Activated T-cell treated with anti-CD3 and anti-CD28 coated beads, Interleukin-2, amount 50 U/mL, for 4 hours (primary cell): ENCODE measurements at places on chromosomes 7 and 10.

DNA sequence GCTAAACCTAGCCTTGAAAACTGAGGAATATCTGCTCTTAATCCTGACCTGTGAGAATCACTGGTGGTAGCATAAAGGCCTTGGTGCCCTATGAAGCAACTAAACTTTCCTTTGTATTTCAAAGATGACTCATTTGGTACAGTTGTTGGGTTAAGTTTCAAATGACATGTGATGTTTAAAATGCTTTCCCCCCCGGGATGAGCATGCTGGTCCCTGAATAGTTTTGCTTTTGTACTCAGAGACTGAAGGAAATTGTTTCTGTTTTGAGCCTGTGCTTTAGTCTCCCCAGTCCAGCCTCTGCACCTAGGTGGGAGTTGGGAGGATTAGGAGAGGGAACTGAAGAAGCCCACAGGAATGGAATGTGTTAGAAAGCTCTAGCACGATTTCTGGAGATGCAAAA lies 258.9 kb upstream of the NPY start:
- DNase-seq, result no peak

GRCh38 chr7:98352621-98353020 lies 48.3 kb downstream of the BAIAP2L1 start:
- DNase-seq, result no peak

- no peak for DNase-seq
Observed at GRCh38 chr7:17912536-17913235, 27.6 kb downstream of the SNX13 start.

DNA sequence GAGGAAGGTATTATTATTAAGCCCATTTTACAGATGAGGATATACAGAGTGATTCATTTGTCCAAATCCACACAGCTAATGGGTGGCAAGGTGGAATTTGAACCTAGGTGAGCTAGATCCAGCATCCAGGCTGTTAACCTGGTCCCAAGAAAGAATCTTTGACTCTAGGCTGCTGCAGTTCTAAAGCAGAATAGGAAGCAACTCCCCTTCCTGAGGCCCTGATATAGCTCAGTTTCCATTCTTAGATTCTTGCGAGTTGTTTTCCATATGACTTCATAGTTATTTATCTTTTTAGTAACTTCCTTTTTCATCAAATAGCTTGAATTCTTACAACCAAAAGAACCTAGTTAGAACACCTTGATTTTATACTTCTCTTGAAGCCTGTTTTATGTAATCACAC lies 24.1 kb upstream of the ZC3HAV1L start:
- DNase-seq, result no peak

DNA sequence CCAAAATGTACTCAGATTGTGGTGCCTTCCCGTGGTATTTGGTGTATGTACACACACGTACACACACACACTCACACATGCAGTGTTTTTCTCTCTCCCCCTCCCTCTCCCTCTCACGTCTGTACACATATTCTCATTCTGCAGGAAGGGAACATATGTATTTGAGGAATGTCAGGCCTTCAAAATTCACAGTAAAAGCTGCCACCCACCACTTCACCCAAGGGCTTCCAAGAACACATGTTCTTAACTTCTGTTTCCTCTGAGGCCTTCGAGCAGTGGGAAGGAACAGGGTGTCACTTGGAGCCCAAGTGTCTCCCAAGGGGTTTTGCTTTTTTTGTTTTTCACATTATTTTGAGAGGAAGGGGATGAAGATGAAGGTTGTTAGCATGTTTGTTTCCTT lies 198.9 kb downstream of the TCF7L2 start:
- no peak for DNase-seq

DNA sequence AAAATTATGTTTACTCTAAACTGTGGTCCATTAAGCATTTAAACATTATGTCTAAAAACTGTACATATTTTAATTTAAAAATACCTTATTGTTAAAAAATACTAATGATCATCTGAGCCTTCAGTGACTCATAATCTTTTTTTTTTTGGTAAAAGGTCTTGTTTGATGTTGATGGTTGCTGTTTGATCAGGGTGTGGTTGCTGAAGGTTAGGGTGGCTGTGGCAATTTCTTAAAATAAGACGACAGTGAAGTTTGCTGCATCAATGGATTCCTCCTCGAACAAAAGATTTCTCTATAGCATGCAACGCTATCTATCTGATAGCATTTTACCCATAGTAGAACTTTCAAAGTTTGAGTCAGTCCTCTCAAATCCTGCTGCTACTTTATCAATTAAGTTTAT lies 180.0 kb upstream of the AHR start:
- DNase-seq, result no peak

DNA sequence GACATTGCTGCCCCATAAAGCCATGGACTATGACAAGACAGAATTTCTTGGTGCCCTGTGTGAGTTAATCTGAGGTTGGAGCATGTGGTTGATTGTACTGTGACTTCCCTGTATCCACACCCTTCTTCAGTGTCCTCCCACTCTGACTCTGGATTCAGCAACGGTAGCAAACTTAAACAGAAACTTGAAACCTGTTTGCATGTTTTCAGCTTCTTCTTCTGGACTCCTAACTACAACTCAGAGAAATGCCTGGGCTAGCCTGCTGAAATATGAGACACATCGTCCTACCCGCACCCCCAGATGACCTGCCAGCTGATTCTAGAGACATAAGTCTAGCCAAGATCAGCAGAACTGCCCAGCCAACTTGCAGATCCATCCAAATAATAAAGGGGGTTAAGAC lies 78.4 kb downstream of the IPMK start:
- DNase-seq, result no peak

DNA sequence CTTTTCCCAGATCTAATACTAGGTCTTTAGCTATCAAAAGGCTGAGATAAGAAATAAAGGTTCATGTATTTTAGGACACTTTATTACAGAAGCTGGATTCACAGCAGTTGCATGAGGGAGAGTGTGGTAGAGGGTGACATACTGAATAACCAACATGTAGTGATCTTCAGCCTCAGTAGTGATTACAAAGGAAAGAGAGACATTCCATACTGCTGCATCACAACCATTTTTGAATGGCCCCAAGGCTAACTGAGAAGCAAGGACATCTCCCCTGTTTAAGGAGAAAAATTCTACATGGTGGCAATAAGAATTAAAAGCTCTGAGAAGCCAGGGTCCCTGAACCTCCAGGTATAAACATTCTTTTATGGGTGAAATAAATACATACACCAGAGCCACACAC lies 35.3 kb downstream of the COG5 start:
- DNase-seq, result no peak

DNA sequence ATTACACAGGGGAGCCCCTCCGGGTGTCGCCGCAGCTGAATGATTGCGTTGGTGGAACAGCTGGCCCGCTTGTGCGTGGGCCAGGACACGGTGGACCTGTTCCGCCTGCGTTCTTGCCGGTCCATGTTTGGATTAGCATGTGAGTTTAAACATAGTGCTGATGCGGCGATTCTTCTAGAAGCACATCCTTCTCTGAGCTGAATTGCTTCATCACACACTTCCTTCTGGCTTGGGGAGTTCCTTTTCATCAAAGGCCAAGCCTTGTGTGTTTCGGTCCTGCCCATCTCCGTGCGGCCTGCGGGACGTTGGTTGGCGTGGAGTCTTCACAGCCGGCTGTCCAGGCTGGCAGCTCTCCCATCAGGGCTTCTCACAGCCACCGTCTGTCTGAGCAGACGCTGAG lies 45.5 kb upstream of the SLC29A4 start:
- no peak for DNase-seq

GRCh38 chr7:131835141-131835540 lies 278.7 kb upstream of the PODXL start:
- no peak for DNase-seq

DNA sequence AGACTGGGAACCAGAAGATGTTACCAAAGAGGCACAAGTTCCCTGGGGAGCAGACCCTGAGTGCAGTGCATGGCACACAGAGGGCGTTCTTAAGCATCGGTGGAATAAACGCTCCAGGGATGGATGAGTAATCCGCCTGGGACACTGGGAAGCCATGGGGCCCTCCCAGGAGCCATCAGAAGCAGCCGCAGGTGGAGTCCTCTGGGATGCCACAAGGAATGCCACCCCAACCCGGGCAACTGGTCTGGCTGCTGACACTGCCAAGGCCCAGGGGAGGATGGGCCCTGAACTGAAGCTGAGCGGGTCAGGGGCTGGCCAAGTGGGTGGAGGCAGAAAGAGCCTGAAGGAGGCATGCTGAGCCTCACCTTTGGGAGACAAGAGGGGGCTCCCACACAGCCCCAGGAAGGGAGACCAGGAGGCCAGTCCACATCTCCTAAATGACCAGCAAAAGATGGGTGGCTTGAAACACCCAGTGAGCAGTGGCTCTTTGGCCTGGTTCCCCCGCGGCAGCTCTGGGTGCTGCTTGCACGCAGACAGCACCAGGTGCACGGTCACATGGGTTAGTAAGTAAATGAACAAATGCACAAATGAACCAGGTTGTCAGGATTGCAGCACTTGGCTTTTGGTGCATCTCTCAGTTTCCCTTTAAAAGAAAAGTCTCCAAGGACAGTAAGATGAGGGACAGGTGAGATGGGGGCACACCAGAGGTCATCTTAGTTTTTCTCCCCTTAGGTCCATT lies 141.3 kb upstream of the ZMIZ1 start:
- no peak for DNase-seq

DNA sequence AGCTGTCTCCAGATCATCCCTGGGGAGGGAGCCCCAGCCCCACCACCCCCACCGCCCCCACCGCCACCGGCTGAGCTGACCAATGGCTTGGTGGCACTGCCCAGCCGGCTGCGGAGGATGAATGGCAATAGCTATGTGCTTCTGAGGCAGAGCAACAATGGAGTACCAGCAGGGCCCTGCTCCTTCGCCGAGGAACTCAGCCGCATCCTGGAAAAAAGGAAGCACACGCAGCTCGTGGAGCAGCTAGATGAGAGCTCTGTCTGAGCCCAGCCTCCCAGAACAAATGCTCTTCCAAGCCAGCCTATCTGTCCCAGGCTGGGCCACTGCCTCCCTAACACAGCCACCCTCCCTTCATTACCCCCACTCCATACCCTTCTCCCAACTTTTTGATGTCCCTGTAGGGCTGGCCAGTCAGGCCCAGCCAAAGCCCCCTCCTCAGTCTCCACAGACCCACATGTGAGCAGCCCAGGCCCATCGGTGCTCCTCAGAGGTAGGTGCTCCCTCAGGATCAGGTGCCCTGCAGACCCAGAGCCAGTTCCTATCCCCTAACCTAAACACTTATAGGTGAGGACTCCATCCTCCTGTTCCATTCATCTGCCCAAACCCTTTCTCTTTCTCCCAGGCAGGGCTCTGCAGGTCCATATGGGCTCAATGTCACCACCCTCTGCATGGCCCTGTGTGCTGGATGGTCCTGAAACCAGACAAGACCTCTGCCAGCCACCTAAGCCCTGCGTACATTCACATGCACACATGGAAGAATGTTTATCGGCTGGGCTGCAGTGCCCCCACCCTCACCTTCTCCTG lies 3.2 kb downstream of the MRPL43 start:
- DNase-seq, result no peak

GRCh38 chr7:132352800-132353199 lies 223.5 kb downstream of the PLXNA4 start:
- no peak for DNase-seq

DNA sequence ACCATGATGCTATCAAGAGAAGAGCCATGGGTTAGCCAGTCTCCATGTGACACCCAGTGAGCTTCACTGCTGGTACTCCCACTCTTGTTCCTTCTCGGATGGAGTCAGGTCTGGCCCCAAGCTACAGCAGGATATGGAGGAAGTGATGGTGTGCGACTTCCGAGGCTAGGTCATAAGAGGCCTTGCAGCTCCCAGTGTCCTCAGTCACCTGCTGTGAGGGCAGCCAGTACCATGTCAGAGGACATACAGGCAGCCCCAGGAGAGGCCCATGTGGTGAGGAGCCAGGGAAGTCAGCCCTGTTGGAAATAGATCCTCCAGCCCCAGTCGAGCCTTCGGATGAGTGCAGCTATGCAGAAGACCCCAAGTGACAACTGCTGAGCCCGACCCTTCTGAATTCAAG lies 237.0 kb downstream of the EBF3 start:
- no peak for DNase-seq
